ENCODE measurements at places on chromosomes 7 and 10.

- peak; percentile 42 for DNase-seq
Observed at GRCh38 chr7:77464589-77464988, 48.4 kb upstream of the GSAP start.

- DNase-seq, result peak; percentile 78
Observed at GRCh38 chr7:99380032-99380822, 5.7 kb downstream of the ARPC1B start.

DNA sequence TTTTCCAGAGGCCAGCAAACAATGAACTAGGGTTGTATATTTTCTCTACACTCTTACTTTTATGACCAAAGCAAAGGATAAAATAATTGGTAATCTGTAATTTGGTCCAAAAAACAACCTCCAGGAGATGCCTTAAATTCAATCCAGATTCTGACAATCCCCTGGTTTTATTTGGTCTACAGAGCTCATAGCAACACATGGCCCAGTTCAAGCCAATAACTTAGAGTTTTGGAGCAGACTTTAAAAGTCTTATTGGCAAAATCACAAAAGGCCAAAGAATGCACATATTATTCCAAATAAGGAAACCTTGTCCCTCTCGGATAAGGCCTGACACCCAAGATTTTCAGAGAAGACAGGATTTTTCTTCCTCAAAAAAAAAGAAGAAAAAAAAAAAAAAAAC is 51.9 kb downstream of the SORBS1 start:
- no peak for DNase-seq

GRCh38 chr7:92557808-92558362 is 29.3 kb downstream of the RBM48 start:
- no peak for DNase-seq

DNA sequence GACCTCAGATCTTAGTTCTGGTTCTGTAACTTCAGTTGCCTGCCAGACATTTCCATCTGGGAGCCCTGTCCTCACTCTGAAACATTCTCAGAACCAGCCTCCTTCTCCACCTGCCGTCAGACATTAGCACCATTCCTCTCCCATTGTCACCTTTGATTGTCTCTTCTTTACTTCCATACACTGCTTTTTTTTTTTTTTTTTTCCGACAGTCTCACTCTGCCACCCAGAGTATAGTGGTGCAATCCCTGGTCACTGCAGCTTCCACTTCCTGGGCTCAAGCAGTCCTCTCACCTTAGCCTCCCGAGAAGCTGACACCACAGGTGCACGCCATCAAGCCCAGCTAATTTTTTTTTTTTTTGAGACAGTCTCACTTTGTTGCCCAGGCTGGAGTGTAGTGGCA is 21.1 kb upstream of the HIPK2 start:
- DNase-seq, result no peak

DNA sequence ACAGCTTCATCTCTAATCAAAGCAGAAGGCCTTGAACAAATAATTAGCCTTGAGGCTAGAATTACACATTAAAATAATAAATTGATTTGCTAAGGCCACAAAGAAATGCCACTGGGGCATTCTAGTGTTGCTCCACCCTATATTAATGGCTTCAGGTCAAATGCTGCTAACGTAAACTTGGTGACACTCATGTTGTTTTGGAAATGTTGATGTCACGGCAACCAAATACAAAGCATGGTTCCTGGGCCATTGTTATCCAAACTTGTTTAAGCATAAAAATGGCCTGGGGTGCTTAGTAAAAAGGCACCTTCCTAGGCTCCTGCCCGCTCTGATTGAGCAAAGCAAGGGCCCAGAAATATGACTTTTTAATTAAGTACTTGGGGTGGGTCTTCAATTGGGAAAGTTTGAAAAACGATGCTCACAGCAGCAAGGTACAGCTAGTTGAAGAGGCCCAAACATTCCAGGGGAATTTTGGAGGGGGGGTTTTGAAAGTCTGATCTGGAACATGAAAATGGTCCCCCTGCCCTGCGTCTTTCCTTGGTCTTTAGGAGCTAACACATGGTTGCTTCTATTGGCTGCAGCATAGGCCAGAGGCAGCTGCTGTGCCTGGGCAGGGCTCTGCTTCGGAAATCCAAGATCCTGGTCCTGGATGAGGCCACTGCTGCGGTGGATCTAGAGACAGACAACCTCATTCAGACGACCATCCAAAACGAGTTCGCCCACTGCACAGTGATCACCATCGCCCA is 67.8 kb downstream of the ABCC2 start:
- DNase-seq, result no peak

- no peak for DNase-seq
Observed at GRCh38 chr10:67262675-67263074, 336.8 kb downstream of the LRRTM3 start.

- no peak for DNase-seq
Observed at GRCh38 chr10:66822801-66823200, 103.0 kb upstream of the LRRTM3 start.

- no peak for DNase-seq
Observed at GRCh38 chr10:132982301-132982989, 40.1 kb upstream of the CFAP46 start.

DNA sequence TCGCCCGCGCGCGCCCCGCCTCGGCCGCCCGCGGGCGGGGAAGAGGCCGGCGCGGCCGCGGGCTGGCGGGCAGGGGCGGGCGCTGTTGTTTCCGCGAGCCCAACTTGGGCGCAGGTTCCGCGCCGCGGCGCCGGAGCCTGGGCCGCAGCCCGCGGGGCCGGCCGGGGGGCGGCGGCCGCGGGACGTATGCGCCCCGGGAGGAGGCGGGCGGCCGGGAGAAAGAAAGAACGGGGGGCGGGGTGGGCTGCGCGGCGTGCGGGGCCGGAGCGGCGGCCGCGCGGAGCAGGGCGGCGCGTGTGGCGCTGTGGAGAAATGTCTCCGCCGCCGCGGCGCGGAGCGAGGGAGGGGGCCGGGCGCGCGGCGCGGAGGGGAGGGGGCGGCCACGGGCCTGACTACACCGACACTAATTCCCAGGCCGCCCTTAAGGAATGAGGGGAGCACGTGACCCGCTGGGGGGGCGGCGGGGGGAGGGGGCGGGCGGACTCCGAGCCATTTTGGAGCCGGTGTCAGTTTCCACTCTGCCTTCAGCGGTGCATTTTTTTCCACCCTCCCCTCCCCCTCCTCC is at the start of gene BMI1:
BMI1 (plus strand) TSS at position 509 of the 565 bp plus-strand sequence. CDS start 5,351 bp downstream, outside the sequence.
- DNase-seq, result peak; percentile 85

- DNase-seq, result peak; percentile 84
Observed at GRCh38 chr7:44145969-44146911, 5.1 kb upstream of the MYL7 start.

- DNase-seq, result no peak
Observed at GRCh38 chr7:132422502-132423111, 153.7 kb downstream of the PLXNA4 start.

DNA sequence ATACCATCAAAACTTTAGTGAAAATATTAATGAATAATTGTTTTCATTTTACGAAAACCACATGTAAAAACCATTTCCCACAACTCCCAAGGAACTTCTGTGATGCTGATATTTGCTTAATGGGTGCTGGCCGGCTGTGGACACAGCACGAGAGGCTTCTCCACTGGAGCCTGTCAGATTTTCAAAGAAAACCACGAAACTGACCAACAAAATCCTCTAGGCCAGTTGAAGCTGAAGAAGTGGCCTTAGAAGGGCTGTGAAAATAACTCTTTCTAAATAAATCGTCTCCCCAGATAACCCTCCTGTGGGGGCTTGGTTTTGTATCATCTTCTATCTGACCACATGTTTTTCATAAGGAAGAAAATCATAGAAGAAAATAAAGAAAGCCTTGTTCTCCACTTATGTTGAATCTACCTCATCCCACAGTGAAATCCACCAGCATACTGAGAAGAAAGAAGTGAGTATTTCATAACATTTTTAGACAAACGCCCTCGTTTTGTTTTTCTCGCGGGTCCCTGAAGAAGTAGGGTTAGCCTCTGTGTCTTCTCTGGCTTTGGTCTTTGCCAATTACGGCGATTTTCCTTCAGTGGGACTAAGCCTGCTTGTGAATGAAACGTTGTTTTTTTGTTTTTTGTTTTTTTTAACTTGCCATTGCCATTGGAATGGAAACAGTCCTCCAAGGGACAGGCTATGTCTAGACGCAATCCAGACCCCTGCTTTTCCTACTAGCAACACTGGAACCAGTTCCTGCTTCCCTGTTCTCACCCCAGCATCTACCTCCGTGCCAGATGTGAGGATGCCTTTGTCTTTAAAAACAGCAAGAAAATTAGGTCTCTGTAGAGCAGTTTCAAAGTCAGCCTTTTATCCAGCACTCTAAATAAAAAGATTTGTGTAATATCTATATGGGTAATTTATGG is 123.9 kb downstream of the ADAM12 start:
- no peak for DNase-seq

DNA sequence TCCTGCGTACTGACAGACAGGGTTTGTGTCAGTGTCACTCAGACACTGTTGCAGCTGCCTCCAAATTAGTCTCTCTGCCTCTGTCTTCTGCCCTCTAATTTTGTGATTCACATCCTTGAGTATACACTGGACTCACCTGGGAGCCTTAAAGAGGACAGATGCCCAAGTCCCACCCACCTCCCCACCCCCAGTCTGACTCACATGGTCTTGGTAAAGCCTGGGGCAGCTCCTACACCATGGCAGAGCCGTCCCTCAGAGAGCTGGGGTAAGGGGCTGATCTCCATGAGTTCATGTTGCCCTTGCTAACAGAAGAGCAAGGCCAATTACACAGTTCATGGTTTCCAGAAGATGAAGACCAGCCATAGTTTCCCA is 197.6 kb upstream of the STK17A start:
- no peak for DNase-seq

DNA sequence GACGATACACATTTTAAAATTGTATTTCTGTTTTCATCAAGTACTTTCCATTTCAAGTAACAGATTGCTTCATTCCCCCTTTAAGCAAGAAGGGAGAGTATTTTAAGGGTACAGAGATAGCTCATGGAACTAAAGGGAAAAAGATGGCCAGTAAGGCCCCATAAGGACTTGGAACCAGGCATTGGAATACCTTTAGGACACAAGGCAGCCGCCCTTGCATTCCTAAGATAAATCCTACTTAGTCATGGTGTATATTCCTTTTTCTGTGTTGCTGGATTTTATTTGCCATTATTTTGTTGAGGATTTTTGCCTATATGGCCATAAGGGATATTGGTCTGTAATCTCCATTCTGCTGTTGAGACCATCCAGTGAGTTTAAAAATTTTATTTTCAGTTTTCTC is 49.2 kb downstream of the BTRC start:
- no peak for DNase-seq

GRCh38 chr7:54419209-54419608 is 123.0 kb upstream of the VSTM2A start:
- DNase-seq, result no peak

DNA sequence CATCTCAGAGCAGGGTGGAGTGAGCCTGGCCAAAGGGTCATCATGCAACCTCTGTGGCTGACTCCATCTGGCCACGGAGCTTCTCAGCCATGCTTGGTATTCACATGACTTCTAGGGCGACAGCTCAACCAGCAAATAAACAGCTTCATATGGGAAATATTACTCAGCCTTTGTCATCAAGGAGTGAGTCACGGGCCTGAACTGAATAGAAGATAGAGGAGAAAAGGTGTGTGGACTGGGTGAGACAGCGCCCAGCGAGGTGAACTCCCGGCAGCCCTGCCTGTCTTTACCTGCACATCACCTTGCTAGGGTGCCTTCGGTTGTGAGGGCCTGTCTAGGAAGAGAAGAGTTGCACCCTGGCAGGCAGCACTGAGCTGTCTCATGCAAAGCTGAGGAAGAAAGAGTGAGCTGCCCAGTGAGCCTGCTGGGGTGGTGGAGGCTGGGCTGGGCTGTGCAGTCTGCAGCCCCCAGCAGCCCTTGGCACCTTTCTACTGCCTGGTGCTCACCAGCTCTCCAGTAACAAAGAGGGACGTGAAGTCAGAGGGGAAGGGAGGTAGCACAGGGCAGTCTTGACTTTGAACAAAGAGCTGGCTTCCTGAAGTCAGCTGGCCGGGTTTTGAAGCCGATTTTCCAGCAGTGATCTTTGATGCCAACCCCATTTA is 114.2 kb downstream of the EGFR start:
- no peak for DNase-seq

DNA sequence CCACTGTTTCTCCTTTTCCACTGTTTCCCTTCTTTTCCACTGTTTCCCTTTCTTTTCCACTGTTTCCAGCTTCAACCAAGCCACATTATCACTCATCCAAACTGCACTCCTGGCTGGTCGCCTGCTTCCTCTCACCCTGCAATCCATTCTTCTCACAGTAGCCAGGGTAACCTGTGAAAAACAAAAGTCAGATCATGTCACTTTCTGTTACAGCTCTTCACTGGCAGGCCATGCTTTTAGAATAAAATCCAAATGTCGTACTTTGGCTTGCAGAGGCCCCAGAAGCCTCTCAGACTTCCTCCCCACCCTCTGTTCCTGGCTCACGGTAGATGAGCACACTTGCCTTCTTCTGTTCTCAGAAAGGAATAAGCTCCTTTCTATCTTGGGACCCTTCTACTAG is 33.9 kb downstream of the STARD3NL start:
- DNase-seq, result no peak

- no peak for DNase-seq
Observed at GRCh38 chr10:91540733-91541132, 92.1 kb downstream of the PPP1R3C start.

DNA sequence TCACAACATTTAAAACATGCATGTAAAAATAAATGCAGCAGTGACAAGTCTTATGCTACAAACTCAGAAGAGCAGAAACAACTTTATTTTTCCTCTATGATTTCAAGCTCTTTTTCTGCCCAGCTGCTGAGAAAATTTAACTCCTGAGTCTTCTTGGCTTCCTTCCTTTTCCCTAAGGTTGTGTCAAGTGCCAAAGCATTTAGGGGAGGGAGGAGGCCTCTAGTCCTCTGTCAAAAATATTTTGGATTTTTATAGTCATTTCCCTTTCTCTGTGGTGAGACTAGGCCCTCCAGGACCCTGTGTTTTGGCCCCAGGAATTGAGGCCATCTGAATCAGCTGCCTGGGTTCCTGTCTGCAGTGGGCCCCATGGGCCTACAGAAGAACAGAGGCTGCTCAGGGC is 11.0 kb upstream of the PILRB start:
- DNase-seq, result no peak

DNA sequence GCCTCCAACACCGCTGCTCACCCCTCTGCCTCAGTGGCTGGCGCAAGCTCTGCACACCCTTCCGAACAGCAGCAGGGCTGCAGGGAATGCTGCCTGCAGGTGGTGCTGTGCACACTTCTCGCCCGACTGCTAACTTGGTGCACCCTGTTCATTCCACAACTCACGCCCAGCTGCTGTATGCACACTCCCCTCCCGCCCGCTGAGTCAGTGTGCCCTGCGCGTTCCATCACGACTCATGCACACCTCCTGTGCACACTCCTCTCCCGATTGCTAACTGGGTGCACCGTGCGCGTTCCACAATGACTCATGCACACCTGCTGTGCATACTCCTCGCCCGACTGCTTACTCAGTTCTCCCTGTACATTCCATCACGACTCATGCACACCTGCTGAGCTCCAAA is 21.5 kb downstream of the ADARB2 start:
- no peak for DNase-seq

All from GM20000 (cell line).